Activated CD8-positive, alpha-beta memory T cell treated with anti-CD3 and anti-CD28 coated beads for 1 hour (primary cell): ENCODE measurements at places on chromosomes 7 and 10.

DNA sequence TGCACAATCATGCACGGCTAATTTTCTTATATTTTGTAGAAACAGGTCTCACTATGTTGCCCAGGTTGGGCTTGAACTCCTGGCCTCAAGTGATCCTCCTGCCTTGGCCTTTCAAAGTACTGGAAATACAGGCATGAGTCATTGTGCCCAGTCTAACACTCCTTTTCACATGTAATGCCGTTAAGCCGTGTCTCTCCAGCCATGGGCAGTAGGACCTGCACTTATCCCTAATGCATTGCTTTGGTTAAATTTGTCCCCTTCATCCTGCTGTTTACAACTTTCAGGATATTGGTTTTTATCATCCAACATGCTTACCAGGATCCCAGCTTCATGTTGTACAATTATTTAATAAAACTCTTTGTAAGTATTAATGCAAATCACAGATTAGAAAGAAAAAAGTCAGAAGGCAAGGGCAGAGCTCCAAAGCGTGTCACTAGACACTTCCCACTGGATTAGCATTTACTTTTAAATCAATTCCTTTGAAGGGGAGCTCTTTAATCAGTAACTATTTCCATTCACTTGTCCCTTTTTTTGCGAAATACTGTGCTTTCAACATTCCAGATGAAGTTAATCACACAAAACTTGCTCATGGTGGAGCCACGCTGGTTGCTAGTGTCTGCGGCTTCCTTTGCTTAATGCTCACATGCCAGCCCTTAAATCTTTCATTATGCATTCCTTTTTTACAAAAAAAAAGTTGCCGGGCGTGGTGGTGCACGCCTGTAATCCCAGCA is 256.0 kb upstream of the AUTS2 start:
- no peak for DNase-seq

DNA sequence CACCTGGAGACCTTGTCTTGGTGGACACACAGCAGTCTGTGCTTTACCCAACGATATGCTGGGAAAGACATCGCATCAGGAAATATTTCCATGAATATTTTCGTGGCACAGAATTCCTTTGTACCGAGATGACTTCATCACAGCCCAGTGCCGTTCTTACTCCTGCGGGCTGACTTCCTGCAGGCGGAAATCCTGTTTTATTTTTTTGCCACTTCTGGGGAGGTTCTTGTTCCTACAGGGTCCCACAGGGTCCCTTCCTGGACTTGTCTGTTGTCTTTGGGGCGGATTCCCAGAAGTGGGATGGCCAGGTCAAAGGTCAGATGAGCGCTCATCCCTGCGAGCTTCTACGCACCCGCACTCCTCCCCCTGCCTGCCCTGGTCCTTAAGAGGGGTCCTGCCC is 86.5 kb downstream of the DNAJB6 start:
- DNase-seq = no peak

DNA sequence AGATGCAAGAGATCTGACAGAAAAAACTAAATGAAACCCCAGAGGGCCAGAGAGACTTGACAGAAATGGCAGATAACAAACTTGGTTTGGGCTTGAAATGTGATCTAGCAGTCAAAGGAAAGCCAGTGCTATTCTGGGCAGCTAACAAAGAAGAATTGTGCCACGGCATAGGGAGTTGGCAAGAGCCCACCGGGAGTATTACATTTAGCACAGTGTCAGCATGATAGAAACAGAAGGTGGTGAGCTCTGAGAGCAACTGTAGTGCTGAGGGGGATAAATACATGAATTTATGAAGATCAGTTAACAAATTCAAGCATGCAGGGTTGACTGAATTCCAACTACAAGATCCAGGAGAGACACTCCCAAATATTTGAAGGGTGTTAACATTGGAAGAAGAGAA is 91.1 kb downstream of the AHCYL2 start:
- no peak for DNase-seq

GRCh38 chr7:143372070-143372469 is 9.1 kb upstream of the ZYX start:
- DNase-seq = no peak

DNA sequence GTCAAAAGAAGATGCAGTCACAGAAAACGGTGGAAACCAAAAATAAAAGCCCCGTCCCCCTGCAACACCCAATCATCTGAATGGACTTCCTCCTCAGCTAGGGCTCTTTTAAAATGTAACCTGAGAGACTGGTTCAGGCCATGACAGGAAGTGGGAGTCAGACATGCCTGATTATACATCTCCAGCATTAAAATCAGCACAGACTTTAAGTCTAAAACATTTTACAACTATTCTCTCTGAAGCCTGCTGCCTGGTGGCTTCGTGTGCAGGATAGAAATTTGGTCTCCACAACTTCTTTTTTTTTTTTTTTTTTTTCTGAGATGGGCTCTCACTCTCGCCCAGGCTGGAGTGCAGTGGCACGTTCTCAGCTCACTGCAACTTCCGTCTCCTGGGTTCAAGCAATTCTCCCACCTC is 30.3 kb downstream of the HACD1 start:
- DNase-seq = no peak

GRCh38 chr10:73553761-73554160 is 37.4 kb downstream of the USP54 start:
- no peak for DNase-seq

GRCh38 chr10:89153116-89153515 is 54.0 kb downstream of the CH25H start:
- no peak for DNase-seq

DNA sequence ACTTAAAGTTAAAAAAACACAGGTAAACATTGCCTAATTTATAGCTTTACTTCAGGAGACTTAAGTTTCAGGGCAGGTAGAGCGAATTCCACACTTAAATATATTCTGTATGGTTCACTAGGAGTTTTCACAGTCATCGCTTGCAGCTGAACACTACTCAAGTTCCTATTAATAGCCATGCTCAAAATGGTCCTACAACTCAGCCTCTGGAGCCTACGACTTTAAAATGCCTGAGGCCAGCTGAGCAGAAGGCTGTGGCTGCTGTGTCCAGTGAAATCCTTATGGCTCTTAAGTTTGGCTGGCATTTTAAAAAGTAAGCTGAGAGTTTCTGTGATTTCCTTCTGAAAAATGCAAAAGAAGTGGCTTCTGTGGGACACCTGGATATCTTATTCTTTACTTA is 105.4 kb upstream of the GLI3 start:
- no peak for DNase-seq

DNA sequence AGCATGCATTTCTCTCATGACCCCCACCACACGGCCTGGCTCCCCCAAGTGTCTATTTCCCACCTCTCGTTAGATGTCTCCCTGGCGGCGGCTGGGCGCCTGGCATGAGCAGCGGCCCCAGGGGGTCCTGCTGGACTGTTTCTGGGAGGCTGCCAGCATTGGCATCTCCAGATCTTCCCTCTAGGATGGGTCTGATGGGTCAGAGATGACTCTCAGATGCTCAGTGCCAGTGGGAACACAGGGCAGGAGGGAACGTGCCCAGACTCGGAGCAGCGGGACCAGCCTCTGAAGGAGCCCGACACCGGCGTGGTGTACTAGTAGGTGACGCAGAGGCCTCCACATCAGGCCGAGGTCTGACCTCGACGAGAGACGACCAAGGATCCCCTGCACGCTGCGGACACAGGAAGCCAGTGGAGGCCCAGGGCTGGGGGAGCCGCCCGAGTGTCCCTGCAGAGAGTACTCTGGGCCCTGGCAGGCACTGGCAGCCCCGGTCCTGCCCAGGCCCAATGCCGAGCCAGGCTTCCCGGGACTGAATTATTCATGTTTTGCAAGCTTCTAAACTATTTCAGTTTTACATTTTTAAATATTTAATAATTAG is 238.8 kb downstream of the ELFN1 start:
- DNase-seq = no peak

DNA sequence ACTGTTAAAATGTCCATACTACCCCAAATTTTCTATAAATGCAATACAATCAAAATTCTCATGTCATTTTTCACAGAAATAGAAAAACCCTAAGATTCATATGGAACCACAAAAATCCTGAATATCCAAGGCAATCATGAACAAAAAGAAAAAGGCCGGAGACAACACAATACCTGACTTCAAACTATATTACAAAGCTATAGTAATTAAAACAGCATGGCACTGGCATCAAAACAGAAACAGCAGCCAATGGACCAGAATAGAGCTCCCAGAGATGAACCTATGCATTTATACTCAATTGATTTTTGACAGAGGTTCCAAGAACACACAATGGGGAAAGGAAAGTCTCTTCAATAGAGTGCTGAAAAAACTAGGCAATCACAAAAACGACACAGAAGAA is 128.8 kb downstream of the SDHAF3 start:
- DNase-seq = no peak

GRCh38 chr10:86663046-86663345 is 5.3 kb upstream of the LDB3 start:
- no peak for DNase-seq

- no peak for DNase-seq
Observed at GRCh38 chr7:8581842-8582241, 148.4 kb downstream of the NXPH1 start.

GRCh38 chr10:128254476-128254875 is 128.3 kb upstream of the MKI67 start:
- no peak for DNase-seq

GRCh38 chr10:71303569-71303907 is 15.5 kb upstream of the SLC29A3 start:
- no peak for DNase-seq

DNA sequence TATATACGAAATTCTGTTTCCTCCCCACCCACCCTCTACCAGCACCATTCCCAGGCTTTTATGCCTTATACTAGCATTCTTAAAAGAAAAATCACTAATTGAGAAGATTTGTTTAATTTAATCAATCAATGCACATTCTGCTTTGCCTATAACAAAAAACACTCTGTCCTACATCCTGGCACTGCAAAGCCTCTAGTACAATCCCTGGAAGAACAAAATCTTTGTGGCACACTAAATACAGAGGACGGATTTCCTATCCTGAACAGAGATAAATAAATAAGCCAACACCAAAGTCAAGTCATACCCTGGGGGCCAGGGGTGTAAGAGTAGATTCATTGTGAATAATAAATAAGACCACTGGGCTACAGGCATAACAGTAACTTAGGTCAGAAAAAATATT is 34.3 kb downstream of the USP54 start:
- no peak for DNase-seq

- DNase-seq = no peak
Observed at GRCh38 chr10:69757553-69758309, 44.0 kb upstream of the COL13A1 start.

GRCh38 chr7:141072548-141073172 is 1.2 kb upstream of the TMEM178B start:
- no peak for DNase-seq

- no peak for DNase-seq
Observed at GRCh38 chr10:75712242-75712880, 280.9 kb downstream of the LRMDA start.

- DNase-seq = peak; percentile 52
Observed at GRCh38 chr7:94509264-94509886, at the start of gene CASD1. TSS of gene CASD1 (plus strand) at chr7:94509809. CDS start at chr7:94510085, 276 bp downstream.

GRCh38 chr7:10346032-10346431 is 627.6 kb upstream of the PHF14 start:
- no peak for DNase-seq

GRCh38 chr10:104472957-104473745 is 119.5 kb downstream of the CFAP58 start:
- no peak for DNase-seq

DNA sequence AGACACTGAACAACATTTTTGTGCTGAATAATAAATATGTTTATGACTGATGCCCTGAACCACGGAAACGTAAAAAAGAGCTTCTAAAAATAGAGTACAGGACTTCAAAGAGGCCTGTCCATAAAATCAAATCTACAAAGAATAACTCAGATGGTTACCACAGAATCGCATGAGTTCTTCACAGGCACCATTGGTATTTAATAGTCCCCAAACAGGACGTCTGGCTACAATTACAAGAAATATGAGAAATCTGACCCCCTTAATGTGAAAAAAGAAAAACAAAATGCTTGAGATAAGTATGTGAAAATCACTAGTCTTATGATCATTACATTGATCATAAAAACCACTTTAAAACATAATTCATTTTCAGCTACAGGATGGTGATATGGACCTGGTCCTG is 20.8 kb downstream of the CYTH3 start:
- DNase-seq = no peak

- no peak for DNase-seq
Observed at GRCh38 chr10:77669892-77670291, 32.3 kb upstream of the KCNMA1 start.

DNA sequence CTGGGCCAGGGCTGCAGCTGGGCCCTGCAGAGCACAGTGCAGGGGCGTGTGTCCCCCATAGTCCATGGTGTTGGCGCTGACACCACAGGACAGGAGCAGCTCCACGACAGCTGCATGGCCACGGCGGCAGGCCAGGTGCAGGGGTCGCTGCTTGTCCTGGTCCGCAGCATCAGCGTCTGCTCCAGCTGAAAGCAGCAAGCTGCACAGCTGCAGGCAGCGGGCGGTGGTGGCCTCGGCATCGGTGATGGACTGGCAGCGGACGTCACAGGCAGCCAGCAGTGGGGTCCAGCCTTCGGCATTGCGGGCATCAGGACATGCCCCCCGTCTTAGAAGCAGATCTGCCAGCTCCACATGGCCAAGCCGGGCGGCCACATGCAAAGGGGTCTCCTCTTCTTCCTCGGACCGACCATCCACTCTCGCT is 6.0 kb downstream of the ASB10 start:
- DNase-seq = no peak

DNA sequence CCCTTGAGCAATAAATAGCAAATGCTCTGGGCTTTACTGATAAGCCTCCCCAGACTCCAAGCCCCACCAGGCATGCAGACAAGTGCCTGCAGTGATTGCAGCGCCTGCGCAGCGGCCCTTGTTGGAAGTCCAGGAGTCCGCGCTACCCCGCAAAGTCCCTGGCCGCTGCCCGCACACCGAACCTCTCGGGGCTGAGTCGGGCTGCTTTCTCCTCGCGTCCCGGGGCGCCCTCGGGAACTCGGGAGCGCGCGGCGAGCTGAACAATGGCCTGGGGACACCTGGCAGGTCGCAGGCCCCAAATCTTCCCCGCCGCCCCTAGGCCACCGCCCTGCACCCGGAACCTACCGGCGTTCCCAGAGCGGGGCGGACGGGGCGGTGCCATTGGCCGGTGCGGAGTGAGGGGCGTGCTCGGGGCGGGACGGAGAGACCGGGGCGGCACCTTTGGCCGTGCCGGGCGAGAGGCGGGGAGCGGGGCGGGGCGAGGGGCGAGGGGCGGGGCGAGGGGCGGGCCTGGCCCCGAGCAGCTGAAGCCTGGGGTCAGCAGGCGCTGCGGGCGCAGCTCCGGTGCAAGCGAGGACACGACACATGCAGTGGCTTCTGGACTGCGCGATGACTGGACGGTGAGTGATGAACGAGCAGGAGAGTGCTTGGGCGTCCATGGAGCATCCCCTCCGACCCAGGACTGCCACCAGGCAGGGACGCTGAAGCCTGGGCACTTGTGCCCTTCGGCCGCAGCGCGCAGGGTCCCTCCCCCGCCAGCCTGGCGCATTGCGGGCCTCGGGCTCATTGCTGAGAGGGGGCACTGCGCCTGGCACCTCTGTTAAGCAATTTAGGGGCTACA is at the start of gene RASSF4:
RASSF4 (plus strand) TSS at position 556 of the 841 bp plus-strand sequence. CDS start 10,401 bp downstream, outside the sequence.
- DNase-seq = peak; percentile 86
